ENCODE measurements at places on chromosomes 7 and 10.

GRCh38 chr10:29033311-29033940, 255.4 kb upstream of the LYZL1 start:
- H3K36me3 ChIP-seq = no peaks in the 10 kb centered on the region
- no peaks in the 10 kb centered on the region for H3K4me1 ChIP-seq
- H3K4me3 ChIP-seq = no peak overlapping the region
- no peaks in the 10 kb centered on the region for H3K27me3 ChIP-seq
- H3K27ac ChIP-seq = no peak overlapping the region

DNA sequence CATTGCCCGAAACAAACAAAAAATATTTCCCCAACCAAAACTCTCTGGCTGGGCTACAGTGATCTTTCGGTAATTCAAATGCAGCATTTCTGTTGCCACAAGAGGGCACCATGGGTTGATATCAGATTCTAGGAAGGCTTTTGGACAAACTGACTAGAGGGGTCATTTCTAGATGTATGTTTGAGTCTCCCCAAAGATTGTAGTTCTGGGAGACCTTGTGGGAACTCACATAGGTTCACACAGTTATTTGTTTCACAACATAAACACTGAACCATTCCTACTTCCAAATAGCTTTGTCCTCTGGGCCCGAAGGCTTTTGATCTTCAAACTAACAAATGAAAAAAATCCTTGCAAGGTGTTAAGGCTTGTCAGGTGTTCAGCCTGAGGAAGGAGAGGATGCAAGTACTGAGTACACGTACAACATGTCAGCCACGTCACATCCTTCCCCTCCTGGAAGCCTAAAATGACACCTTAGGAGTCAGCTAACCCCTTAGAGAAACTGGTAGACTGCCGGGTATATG, 37.0 kb upstream of the IL15RA start:
- peaks cover 8% of the 10 kb centered on the region for H3K4me1 ChIP-seq
- no peak overlapping the region for H3K27ac ChIP-seq
- H3K4me3 ChIP-seq = no peak overlapping the region
- H3K36me3 ChIP-seq = no peaks in the 10 kb centered on the region
- peak; percentile 85 for DNase-seq
- no peaks in the 10 kb centered on the region for H3K27me3 ChIP-seq

DNA sequence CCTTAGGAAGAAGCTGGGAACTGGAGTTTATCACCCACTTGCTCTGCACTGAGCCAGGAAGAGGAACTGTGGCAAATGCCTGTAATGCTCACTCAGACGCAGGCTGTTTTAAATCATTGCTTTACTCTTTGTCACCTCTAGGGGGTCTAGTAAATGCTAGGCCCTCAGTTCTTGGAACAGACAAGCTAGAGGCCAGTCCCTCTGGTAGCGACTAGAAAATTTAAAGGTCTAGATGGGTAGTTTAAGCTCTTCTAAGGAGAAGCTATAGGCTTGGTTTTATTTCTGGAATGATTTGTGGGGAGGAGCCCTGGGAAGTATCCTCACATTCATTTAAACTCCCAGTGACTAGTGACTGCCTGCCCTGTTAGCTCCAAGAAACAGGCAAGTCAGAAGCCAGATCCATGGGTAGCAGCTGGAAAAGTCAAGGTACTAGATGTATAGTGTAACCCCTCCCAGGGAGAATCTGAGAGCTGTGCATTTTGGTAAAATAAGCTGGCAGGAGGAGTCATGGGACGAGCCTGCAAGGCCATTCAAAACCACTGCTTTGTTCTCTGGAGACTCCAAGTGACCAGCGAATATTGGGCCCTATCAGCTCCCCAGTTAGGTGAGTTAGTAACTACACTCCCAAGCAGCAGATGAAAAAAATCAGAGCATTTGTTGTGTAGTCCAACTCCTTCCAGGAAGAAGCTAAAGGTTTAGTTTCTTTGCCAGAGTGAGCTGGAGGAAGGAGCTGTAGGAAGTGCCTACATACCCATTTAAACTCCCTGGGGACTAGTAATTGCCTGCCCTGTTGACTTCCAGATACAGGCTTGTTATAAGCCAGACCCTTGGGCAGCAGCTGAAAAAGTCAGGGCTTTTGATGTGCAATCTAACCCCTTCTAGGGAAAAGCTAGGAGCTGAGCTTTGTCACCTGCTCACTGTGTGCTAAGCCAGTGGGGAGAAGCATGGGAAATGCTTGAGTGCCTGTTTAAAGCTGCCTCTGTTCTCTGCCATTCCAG, 68.9 kb downstream of the DYNC1I1 start:
- peak overlapping the region; percentile 85 for H3K27ac ChIP-seq
- H3K4me1 ChIP-seq = peaks cover 20% of the 10 kb centered on the region
- H3K27me3 ChIP-seq = no peaks in the 10 kb centered on the region
- peak; percentile 66 for DNase-seq
- peak overlapping the region; percentile 28 for H3K4me3 ChIP-seq

DNA sequence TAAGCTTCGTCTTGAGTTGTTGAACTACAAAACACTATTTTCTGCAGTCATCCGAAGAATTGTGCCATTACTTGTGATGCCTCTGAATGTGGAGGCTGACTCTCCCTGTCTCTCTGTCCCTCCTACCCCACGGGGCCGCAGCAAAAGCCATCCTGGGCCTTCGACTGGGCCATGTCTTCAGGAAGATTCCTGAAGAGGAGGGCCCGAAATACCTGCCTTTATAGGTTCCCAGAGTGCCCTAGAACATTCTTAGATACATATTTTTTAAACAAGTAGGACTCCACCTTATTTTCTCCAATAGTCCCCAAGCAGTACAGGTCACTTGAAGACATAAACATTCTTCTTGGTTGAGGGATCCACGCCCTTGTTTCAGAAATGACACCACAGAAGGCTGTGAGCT, 8.1 kb downstream of the IGFBP3 start:
- no peaks in the 10 kb centered on the region for H3K4me1 ChIP-seq
- H3K27ac ChIP-seq = no peak overlapping the region
- no peak overlapping the region for H3K4me3 ChIP-seq
- DNase-seq = no peak

GRCh38 chr10:53135213-53135896, 362.8 kb upstream of the MBL2 start:
- no peak overlapping the region for H3K4me3 ChIP-seq
- H3K4me1 ChIP-seq = no peaks in the 10 kb centered on the region
- no peaks in the 10 kb centered on the region for H3K36me3 ChIP-seq
- no peak overlapping the region for H3K27ac ChIP-seq

GRCh38 chr10:44036425-44036824, 348.5 kb downstream of the CXCL12 start:
- H3K4me3 ChIP-seq = no peak overlapping the region
- no peak for DNase-seq
- H3K36me3 ChIP-seq = no peaks in the 10 kb centered on the region
- H3K27me3 ChIP-seq = no peaks in the 10 kb centered on the region
- H3K27ac ChIP-seq = no peak overlapping the region
- peaks cover 3% of the 10 kb centered on the region for H3K4me1 ChIP-seq

GRCh38 chr7:151277631-151278030, 29.1 kb upstream of the SMARCD3 start:
- H3K27ac ChIP-seq = no peak overlapping the region
- no peaks in the 10 kb centered on the region for H3K4me1 ChIP-seq
- H3K27me3 ChIP-seq = no peaks in the 10 kb centered on the region
- H3K4me3 ChIP-seq = no peak overlapping the region
- no peaks in the 10 kb centered on the region for H3K36me3 ChIP-seq
- no peak for DNase-seq

- no peaks in the 10 kb centered on the region for H3K36me3 ChIP-seq
- H3K27ac ChIP-seq = no peak overlapping the region
- H3K4me1 ChIP-seq = no peaks in the 10 kb centered on the region
- H3K27me3 ChIP-seq = no peaks in the 10 kb centered on the region
- DNase-seq = no peak
- no peak overlapping the region for H3K4me3 ChIP-seq
Measured at GRCh38 chr7:116592041-116592355, 67.2 kb downstream of the CAV1 start.

DNA sequence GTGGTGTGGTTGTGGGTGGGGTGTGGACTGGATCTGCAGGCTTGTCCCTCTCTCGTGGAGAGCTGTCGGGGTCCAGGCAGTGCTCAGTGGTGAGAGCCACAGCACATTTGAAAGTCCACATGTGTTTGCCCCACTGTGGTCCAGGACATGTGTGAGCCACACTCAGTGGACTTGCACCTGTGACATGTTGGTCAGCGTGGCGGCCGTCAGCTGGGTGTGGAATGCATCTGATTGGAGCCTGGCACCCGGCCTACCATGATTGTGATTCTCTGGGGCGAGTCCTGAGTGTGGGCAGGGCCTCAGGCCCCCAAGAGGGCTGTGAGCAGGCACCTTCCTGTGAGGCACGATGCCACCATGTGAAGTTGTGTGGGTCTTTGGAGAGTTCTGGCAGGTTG, 77.9 kb downstream of the DNAJB6 start:
- no peak overlapping the region for H3K27ac ChIP-seq
- H3K27me3 ChIP-seq = no peaks in the 10 kb centered on the region
- no peak for DNase-seq
- no peak overlapping the region for H3K4me3 ChIP-seq
- H3K4me1 ChIP-seq = peaks cover 7% of the 10 kb centered on the region
- H3K36me3 ChIP-seq = peaks cover 51% of the 10 kb centered on the region

DNA sequence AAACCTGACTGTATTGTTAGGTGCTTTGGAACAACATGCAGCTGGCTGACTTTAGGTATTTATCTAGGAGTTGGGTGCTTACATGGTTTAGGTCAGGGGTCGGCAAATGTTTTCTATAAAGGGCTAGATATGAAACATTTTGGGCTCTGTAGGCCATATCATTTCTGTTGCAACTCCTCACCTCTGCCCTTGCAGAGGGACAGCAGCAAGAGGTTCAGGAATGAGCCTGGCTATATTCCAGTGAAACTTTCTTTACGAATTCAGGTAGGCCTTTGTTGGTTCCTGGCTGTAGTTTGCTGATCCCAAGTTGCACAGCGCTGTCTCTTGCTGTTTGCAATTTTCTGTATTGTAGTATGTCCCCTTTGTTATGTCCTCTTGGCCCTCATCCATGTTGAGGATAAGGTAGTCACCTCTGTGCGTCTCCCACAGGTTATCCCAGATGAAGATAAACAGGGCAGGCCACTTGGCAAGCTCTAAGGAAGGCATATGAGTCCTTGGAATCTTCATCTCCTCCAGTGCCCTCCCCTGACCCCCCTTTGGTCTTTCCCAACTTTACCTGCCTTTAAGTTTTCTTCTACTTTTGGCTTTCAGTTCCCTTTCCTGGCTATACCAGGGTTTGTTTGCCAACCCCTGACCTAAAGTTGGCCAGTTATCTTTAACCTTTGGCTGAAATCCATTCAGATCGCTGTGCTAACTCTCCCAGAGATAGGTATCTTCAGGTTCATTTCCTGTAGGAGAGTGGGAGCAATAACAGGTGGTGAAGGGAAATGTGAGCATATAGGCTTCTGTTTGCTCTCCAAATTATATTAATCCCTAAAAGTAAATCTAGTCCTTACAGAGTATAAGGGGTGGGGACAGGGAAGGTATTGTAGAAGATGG, 36.1 kb downstream of the SGPL1 start:
- no peaks in the 10 kb centered on the region for H3K27me3 ChIP-seq
- no peak for DNase-seq
- no peak overlapping the region for H3K4me3 ChIP-seq
